ENCODE measurements at places on chromosomes 11 and 22. TPM values are rescaled to one million over a fixed set of nuclear protein-coding genes. Genes with fewer than 3 reads are reported as not detected.

The LRRC56 gene
- 7.3 TPM for polyA plus RNA-seq

The C11orf87 gene
- not detected for polyA plus RNA-seq

The B3GAT3 gene
- polyA plus RNA-seq = 45.7 TPM

The TRPC6 gene
- polyA plus RNA-seq = 0.19 TPM

The POU2AF2 gene
- 0.19 TPM for polyA plus RNA-seq

Data from pancreas (tissue), 10 donors.